Activated CD4-positive, alpha-beta T cell treated with anti-CD3 and anti-CD28 coated beads, Interleukin-2, Interleukin-6, amounts not matched to agents 100 ng/mL and 50 ng/mL, durations not matched to agents 16 hours and 8 hours (primary cell): ENCODE measurements at places on chromosomes 16 and 17.

DNA sequence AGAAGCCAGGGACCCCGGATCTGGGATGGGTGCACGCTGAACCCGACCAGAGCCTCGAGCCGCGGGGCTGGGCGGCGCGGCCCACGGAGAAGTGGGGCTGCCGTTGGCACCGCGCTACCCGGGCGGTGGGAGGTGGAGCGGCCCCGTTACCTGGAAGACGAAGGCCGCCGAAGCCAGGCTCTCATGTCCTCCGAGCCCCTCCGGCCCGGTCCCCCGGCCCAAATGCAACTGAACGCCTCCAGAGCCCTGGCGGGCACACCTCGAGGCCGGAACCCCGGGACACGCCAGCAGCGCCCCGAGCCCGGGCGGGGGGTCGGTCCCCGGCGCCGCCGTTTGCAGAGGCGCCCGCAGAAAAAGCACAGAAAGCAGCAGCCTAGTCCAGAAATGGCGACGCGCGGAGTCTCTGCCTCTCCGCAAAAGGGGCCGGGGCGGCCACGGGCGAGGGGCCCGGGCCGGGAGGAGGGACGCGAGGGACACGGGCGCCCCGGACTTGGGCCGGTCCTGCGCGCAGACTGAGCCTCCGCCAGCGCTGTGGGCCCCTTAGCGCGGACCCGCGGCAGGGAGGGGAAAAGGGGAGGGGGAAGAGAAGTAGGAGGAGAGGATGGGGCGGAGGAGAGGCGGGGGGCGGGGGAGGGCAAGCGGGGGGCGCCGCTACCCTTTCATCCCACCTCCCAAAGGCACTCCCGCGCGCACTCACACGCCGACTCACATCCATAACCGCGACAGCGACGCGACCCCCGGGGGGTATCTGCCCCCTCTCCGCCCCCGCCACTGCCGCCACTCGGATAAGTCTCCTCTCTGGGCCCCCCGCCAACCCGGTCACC lies 1.4 kb downstream of the AXIN2 start:
- no peak for DNase-seq

DNA sequence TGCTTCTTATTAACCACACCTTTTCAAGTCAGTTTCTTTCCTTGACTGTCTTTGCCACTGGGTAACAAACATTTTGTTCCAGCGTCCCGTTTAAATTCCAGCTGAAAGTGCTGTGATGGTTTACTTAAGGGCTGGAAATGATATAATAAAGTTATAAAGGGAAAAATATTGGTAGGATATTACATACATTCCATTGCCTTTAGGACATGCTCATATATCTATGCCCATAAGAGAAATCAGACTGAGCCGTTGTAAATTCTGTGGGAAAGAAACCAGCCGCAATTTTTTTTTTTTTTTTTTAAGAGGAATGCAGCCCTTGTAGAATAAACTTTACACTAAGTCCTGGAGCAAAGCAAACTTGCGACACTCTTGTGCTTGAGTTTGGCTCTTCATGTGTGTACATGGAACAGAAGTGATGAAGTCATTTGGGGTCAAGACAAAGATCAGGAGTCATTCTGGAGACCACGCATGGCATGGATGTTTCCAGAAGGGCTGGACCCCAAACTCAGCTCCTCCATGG lies 210.9 kb downstream of the XYLT1 start:
- no peak for DNase-seq

DNA sequence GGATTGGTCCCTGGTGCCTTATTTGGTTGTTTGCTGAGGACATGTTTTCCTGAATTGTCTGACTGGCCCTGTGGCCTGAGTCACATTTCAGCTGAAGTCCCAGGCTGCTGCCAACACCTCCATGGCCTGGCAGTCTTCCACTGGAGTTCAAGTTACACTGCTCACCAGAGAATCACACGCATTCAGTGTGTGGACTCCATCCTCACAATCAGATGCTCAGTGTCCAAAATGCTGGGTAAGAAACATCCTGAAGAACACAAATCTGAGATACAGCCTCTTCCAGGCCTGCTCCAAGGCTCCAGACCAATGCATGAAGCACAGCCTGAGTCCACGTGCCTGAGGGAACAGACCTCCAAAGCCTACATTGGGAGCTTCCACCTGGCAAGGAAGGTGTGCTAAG lies 19.2 kb downstream of the CD300LB start:
- no peak for DNase-seq

DNA sequence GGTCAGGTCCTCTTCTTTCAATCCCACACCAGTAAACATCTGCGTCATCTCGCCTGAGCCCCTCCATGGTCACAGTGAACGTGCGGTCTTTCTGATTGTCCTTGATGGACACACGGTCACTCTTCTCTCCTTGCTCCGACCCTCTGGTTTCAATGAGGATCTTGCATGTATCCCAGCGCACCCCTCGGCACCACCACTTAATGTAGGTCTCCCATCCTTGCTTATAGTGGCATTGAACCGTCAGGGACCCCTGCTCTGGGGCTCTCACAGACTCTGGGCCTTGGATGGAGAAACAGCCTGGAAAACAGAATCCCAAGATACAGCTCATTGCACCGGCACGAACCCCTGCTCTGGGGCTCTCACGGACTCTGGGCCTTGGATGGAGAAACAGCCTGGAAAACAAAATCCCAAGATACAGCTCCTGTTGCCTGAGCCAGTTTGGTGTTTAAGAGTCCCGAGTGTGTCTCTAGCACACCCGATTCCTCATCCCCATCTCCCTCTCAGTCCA lies 5.4 kb downstream of the CD300LB start:
- DNase-seq = no peak

GRCh38 chr17:40145476-40145875 lies 5.1 kb downstream of the CASC3 start:
- DNase-seq = no peak

GRCh38 chr17:9606453-9606852 lies 30.0 kb downstream of the CFAP52 start:
- no peak for DNase-seq

DNA sequence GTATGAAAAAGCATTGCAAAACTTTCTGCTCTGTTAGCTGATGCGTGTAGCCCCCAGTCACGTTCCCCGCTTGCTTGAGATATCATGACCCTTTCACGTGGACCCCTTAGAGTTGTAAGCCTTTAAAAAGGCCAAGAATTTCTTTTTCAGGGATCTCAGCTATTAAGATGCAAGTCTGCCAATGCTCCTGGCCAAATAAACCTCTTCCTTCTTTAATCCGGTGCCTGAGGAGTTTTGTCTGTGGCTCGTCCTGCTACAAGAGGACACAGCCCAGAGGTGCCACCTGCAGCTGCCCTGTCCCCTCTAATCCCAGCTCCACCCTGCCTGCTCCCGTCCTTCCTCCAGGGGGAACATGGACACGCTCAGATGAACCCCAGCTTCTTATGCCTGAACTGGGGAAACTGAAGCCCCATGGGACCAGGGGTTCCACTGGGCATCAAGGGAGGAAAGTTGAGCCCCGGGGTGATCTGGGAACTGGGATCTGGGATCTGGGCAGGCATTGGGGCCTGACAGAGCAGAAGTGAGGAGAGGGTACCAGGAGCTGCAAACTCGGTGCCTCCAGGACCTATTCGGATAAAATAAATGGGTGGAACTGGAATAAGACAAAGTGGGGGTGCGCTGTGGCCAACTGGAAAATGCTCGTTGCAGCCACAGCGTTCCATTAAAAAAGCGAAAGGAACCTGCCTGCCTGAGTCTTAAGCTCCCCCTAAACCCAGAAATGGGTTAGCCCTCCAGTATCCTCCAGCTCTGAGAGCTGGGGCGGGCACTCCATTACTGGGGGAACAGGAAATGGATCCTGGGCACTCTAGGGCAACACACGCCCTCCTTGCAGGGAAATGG lies 19.7 kb downstream of the QPRT start:
- DNase-seq = no peak

DNA sequence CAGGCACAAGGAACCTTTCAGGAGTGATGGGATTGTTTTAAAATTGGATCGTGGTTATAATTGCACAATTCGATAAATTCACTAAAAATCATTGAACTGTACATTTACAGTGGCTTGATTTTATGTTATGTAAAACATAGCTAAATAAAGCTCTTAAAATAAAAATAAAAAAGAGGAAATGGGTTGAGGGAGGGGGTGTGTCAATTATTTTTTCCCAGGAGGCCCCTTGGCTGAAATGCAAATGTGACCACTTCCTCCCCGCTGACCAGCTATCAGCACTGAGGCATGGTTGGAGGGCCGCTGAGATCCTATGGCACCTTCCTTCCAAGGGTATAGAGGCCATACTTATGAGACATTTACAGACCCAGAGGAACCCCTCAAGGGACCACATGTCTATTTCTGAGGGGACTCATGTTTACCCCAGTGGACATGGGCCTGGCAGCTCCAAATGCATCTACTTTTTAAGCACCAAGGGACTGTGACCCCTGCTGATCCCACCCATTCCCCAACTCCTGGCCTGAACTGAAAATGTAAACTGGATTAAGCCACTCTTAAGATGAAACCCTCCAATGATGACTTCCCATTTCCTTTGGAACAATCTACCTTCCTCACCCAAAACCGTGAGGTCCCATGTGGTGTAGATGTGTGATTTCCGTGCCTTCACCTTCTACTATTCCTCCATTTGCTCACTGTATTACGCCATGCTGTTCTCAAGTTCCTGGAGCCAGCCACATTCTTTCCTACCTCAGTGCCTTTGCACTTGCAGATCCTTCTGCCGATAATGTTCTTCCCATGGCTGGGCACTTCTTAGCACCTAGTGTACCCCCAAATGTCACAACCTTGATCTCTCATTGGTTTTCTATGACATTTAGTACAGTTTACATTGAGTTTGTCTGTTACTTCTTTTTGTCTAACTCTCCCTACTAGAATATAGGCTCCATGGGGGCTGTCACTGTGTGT lies 2.8 kb upstream of the IL21R start:
- DNase-seq = no peak

DNA sequence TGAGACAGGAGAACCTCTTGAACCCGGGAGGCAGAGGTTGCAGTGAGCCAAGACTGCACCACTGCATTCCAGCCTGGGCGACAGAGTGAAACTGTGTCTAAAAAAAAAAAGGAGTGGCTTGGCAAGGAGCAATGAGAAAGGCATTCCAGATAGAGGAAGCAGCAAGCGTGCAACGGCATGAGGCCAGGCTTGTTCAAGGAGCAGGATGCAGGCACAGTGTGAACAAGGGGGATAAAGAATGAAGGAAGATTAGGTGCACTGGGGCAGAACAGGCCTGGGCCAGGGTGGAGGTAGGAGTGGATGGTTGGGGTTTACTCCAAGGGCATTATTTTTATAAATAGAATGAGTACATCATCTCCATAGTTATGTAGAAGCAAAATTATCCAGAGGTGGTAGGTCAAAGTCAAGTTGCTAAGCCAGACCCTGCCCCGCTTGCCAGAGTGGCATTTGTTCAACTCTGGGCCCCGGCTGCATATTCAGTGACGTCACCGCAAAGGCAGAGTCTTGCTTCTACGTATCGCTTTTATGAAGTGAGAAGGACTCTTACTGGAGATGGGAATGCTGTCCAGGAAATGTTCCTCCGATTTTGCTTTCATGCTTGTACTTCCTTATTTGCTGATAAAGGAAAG lies 100.2 kb downstream of the KATNIP start:
- no peak for DNase-seq

- no peak for DNase-seq
These were observed 111.4 kb upstream of the NACA2 start for GRCh38 chr17:61702450-61702849.

- no peak for DNase-seq
These were observed 258.7 kb downstream of the SOX9 start for GRCh38 chr17:72379516-72379915.

GRCh38 chr16:88550246-88550661 lies 19.9 kb upstream of the ZC3H18 start:
- no peak for DNase-seq

DNA sequence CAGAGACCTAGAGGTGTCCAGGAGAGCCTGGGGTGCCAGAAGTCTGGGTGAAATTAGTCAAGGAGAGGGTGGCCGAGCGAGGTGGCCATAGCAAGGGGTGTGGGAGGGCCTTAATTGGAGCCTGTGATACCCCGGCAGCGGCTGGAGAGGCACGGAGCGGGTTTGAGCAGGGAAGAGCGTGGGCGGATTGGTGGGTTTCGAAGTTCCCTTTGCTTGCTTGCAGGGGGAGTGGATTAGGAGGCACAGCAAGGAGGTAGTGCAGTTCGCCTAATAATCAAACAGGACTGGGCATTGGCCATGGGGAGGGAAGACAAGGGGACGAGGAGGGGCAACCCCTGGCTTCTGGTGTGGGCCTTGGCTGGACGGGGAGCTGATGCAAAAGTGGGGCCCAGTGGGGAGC lies 5.4 kb upstream of the FAM83G start:
- no peak for DNase-seq

DNA sequence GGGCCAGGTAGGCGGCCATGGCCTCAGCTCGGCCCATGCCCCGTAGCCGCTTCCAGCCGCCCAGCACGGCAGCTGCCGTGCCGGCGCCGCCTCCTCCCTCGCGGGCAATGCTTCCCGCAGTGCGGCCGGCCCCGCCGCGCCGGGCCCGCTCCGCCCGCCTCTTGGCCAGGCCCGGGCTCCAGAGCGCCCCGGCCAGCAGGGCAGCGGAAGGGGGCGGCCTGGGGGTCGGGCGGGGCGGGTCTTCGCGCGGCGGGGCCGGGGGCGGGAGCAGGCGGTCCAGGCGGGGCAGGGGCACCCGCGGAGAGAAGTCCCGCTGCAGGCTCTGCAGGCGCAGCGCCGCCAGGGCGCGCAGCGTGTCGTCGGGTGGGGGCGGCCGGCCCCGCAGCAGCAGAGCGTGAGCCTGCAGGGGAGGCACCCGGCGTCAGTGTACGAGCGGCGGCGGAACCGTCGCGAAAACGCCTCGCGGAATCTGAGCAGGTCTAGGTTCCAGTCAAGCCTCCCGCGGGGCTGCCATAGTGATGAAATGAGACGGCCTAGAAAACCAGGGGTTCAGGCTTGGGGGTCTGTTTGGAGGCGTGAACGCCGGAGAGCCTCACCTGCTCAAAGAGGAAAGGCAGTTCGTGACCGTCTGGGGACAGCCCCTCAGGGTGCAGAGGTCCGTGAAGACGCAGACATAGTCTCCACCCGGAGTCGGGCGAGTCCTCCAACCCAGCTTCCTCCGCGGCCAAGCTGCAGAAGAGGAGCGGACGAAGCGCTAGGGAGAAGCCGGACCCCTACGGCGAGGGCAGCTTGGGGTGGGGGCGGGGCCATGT lies 6.6 kb downstream of the PLEKHH3 start:
- no peak for DNase-seq

DNA sequence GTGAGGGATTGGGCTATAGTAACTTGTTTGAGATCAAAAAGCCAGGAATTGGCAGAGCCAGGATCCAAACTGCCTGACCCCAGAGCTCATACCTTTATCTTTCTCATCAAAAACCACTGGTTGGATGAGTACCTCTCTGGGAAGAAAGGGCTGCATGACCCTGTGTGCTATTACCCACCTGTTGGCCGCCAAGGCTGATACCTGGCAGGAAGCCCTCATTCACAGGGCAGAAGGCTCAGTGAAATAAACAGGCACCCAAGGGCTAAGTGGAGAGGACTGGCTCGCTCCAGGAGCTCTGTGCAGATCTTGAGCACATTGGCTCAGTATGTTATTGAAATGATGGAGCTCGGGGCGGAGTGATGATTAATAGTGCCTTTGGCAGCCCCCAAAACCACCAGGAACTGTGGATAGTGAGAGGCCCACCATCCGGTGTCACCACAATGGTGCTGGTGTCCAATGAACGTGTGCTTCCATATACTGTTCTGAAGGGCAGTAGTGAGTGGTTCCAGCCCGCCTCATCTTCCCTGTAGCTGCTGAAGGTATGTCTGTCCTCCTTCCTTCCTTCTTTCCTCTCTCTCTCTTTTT lies 197.6 kb downstream of the MSI2 start:
- DNase-seq = no peak

GRCh38 chr16:10907757-10908045 lies 30.7 kb downstream of the CIITA start:
- no peak for DNase-seq
